ENCODE measurements at places on chromosomes 6 and 20. TPM values are rescaled to one million over a fixed set of nuclear protein-coding genes. Genes with fewer than 3 reads are reported as not detected.

Gene BCAS1
- not detected for polyA plus RNA-seq

Gene PRICKLE4
- 3.9 TPM for polyA plus RNA-seq

Gene CLVS2
- 0.05 TPM for polyA plus RNA-seq

Gene TMEM74B
- polyA plus RNA-seq, result 1.8 TPM

Gene TLDC2
- 0.08 TPM for polyA plus RNA-seq

- DNase-seq, result no peak
These were observed 14.6 kb downstream of the TXLNB start for GRCh38 chr6:139277161-139277560.

DNA sequence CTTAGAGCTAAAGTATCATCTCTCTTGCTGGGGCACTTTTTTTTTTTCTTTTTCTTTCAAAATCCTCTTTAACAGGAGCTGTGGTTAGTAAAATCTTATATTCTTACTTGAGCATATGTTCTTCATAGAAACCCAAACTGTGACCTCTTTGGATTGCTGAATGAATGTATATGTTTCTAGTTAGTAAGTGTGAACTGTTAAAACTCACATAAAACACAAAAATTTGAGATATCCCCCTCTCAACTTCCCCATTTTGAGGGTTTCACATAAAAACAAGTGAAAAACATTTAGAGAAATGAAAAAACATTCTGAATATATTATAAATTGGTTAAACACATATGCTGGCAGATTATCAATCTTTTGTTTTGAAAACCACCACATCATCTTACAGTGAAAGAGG lies 78.1 kb downstream of the INSM1 start:
- DNase-seq, result no peak

- DNase-seq, result no peak
These were observed 23.6 kb upstream of the SLC17A4 start for GRCh38 chr6:25730907-25731306.

DNA sequence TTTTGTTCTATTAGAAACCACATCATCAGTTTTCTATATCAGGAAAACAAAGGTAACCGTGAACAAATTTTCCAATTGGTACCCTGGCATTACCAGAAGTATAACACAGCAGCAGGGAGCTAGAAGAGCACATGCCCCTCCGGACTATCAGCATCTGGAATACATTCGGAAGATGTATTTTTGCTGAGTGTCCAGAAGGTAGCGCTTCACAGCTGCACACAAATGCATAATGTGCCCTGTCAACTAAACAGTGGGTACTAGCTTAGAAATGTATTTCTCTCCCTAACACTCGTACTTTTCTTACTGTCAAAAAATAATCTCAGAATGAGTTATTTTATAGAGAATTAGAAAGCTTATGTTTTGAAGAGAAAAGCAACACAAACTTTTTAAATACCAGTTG lies 77.6 kb downstream of the HUS1B start:
- peak; percentile 69 for DNase-seq

- no peak for DNase-seq
These were observed 600.5 kb upstream of the EYS start for GRCh38 chr6:66307490-66307889.

- DNase-seq, result no peak
These were observed 34.8 kb downstream of the NR2E1 start for GRCh38 chr6:108200631-108201030.

- no peak for DNase-seq
These were observed 33.3 kb upstream of the SYNDIG1 start for GRCh38 chr20:24436160-24436559.

DNA sequence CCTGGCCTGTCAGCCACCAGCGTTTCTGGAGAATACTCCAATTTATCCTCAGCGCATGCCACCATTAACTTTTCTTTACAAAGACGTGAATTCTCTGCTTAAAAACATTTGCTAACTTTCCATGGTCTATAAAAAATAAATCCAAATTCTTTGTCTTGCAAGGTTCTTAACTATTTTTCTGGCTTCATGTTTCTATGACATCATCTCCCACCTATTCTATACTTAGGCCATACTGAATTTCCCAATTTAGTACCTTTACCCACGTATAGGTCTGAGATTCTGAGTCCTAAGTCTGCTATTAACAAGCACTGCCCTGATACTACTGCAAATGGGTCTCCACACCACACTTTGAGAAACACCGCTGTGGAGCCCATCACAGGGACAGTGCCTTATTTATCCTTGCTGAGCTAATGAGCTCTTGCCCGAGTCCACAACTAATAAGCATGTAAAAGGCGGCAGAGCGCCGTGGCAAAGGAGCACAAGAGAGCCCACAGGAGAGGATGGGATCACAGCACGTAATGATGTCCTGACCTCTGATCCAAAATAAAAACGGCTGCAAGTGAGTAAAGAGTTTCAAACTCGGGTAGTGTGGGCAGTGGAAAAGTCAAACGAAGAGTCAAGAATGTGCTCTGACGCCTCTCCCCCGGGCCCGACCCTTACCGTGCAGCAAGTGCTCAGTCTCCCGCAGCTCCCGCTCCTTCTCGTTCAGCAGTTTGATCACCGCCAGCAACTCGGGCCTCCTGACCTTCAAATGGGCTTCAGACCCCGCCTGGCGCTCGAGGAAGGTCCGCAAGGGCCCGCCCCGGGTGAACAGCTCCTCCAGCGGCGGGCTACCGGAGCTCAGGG lies 519 bp downstream of the MTRF1L start:
- DNase-seq, result peak; percentile 36

- DNase-seq, result peak; percentile 17
These were observed 9.8 kb upstream of the GRM4 start for GRCh38 chr6:34155471-34156300.

All from SK-N-SH (cell line).